Fibroblast of skin of back (primary cell): ENCODE measurements at places on chromosomes 4 and X.

DNA sequence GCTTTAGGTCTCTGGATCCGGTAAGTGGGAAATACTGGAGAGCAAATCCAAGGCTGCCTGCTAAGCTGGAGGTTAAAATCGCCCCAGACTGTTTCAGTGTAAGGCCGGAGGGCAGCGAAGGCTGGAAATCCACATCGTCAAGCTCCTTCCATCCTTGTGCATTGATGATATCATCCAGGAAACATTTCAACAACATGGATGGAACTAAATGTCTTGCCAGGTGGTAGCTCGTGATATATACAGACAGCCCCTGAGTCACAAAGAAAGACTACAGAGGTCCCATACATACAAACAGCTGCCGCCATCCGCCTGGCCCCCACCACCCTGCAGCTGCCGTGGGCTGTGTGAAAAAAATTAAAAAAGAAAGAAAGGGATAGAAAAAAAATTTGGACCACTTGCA is 148.9 kb upstream of the RBPJ start:
- DNase-seq: peak; percentile 36

GRCh38 chrX:23811108-23811651 is 28.2 kb downstream of the SAT1 start:
- DNase-seq: no peak

DNA sequence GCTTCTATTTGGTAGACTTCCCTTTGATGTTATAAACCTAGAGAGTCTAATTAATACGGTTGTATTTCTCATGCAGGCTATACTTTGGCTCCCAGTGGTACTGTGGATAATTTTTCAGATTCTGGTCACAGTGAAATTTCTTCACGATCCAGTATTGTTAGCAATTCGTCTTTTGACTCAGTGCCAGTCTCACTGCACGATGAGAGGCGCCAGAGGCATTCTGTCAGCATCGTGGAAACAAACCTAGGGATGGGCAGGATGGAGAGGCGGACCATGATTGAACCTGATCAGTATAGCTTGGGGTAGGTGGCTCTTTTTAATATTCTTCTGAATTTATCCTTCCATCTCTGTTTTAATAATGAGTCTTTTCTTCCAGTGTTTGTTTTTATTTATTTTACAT is 249.7 kb downstream of the RAPGEF2 start:
- no peak for DNase-seq

DNA sequence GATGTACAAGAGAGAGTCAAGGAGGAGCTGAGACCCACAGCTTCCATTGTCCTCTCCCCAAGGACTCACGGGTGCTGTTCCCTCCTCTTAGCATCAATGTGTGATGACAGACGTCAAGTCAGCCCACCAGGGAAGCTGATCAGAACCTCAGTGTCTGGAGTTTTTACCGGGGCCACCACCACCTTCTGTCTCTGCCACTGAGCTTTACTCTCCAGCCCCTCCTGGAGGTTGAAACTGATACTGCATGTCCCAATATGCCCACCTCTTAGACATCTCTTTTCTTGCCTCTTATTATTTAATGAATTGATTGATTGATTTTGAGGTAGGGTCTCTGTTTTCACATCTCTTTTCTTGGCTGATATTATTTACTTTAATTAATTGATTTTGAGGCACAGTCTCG is 10.3 kb upstream of the AKAP17A start:
- peak; percentile 42 for DNase-seq

GRCh38 chrX:45824471-45824870 is 623.8 kb upstream of the DIPK2B start:
- DNase-seq: peak; percentile 89

- peak; percentile 10 for DNase-seq
These were observed 15.9 kb downstream of the TMEM192 start for GRCh38 chr4:165096776-165097175.

GRCh38 chrX:24248042-24248441 is 65.8 kb downstream of the SUPT20HL2 start:
- no peak for DNase-seq

GRCh38 chr4:104815665-104816064 is 321.0 kb upstream of the CXXC4 start:
- no peak for DNase-seq

GRCh38 chr4:121277194-121278105 is 103.4 kb downstream of the QRFPR start:
- DNase-seq: no peak

DNA sequence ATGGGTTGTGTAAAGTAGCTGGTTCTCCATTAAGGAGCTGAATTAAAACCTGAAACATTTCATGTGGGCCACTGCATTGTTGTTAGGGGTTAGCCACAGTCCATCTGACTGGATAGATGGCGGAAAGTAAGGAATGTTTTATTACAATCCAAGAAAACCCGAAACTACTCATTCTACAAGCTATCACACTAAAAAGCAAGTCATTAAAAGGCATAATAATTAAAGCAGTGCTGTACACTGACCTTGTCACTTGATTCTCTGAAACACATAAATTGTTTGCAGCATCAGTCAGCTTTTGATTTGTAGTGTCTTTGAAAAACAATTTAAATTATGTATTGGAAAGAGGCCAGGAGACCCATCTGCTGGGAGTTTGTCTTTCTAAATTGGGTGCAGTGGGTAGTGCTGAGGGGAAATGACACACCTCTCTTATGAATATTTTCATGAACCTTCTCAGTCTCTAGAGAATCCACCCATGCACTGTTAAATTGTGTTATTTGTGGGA is 75.7 kb upstream of the ANK2 start:
- no peak for DNase-seq

DNA sequence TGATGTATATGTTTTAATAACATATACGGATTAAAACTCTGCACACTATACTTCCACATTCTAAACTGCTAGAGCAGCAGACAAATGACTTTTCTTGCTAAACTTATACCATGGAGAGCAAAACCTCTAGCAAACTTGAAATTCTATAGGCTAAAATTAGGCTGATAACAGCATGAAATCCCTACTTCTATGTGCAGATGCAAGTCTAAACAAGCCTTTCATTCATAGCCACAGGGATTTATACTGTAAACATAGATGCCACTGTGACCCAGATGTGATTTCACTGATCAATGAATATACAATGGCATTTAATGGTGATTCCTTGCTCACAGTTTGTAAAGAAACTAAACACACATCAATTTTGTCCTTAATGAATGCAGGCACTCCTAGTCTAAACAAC is 151.0 kb downstream of the ANTXR2 start:
- no peak for DNase-seq

DNA sequence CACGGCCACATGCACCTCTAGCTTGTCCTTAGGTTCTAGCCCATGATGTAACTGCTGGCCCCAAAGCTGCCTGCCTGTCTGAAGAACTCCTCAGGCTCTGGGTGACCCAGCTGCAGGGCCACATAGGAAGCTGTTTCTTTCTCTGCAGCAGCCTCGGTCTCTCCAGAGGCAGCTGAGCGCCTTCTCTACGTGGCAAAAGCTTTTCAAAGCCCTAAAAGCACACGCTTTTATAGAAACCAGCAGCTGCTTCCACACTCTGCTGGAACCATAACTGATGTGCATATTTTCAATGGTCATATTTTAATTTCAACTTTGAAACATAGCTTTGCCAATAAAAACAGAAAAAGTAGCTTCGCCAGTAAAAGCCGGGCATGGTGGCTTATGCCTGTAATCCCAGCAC is 37.4 kb downstream of the FAM53A start:
- DNase-seq: no peak

DNA sequence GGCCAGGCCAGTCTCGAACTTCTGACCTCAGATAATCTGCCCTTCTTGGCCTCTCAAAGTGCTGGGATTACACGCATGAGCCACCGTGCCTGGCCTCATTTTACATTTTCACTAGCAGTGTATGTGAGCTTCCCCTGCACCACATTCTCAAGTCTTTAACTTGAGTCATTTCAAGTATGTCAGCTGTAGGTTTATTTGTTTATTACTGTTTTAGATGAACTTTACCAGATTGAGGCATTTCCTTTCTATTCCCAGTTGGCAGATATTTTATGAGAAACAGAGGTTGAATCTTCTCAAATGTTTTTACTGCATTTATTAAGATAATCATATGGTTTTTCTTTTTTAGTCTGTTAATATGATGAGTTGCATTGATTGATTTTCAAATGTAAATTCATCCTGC is 114.6 kb upstream of the SH3RF1 start:
- DNase-seq: peak; percentile 77

GRCh38 chr4:103204111-103204510 is 6.0 kb upstream of the CENPE start:
- DNase-seq: peak; percentile 7

- DNase-seq: no peak
These were observed 112.5 kb upstream of the STK26 start for GRCh38 chrX:131910586-131910985.

DNA sequence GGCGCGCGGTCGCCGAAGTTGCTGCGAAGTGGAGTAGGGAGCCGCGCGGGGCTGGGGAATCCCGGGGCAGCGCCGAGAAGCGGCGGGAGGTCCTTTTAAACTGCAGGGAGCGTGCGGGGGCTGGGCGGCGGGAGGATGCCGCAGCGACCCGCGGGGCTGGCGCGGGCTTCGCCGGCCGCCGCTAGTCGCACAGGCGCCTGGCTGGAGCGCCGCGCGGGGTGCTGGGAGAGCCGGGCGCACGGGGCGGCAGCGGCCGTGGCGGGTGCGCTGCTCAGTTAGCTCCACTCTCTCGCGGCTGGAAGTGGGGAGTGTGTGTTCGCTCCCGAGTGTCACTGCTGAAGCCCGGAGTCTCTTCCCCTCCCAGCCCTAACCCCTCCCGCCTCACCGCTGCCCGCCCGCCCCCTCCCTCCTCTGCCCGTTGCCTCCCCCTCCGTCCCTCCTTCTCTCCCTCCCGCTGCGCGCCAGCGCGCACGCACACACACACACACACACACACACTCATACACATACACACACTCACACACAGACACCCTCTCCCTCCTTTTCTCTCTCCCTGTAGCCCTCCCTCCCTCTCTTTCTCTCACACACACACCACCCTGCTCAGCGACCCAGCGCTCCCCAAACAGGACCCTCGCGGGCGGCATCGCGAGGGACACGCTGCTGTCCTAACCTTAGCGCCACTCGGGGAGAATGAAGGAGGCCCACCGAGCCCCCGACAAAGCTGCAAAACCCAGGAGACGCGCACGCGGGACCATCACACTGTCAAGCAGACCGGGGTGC is at the start of gene NDNF:
NDNF (minus strand) TSS at position 312 of the 780 bp plus-strand sequence. CDS start 26,698 bp downstream, outside the sequence.
- DNase-seq: peak; percentile 60

DNA sequence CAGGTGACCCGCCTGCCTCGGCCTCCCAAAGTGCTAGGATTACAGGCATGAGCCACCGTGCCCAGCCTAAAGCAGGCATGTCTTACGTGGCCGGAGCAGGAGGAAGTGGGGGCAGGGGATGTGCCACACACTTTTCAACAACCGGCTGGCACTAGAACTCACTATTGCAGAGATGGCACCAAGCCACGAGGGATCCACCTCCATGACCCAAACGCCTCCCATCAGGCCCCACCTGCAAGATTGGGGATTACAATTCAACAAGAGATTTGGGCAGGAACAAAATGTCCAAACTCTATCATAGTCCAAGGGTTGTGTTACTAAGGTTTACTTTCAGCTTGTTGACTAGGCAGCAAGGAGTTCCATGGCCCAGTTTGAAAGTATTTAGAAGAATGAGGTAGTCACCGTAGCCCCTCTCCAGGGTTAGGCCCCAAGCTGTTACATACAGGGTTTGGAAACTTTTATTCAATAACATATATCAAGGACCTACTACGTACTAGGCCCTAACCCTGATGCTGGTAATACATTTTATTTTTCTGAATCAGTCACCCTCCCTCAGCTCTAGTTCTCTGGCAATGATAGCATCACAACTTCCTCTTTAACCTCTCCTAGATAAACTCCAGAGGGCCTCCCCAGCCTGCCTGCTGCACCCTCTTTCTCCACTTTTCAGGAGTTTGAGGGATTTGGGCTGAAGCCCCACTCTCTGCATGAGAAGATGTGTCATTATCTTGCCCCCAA is 18.0 kb upstream of the TBC1D14 start:
- DNase-seq: peak; percentile 20
